Activated CD4-positive, alpha-beta T cell treated with anti-CD3 and anti-CD28 coated beads, Interleukin-2, amount 50 U/mL, for 4 hours (primary cell): ENCODE measurements at places on chromosomes 16 and 17.

- DNase-seq = no peak
These were observed 1.6 kb upstream of the DOC2B start for GRCh38 chr17:183021-183420.

DNA sequence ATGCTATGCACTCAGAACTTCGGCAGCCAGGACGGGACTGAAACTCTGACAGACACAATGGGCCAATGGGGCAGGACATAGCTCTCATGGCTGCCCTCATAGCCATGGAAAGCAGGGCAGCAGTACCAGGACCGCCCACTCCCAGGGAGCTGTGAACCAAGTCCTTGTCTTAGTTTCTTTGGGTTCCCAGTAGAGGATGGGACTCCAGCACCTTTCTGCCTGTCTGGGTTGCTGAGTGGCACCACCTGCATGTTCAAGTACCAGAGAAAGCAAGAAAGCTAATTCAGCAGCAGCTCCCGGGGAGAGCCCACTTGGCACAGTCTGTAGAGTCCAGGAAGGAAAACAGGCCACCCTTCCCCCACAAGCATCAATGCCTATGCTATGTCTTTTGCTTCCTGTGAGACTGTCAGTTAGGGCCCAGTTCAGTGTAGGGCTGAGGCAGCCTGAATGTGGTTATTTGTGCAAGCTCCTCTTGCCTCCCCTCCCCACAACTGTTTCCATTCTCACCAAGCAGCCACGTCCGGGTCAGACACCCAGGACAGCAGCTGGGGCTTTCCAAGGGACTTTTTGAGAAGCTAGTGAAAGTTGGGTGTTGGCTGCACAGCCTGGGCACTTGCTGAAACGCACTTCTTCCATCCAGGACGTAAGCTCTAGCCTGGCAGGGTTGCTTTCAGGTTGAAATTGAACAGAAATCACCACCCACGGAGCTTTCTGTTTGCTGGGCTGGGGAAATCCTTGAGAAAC is 7.8 kb downstream of the SUPT4H1 start:
- peak; percentile 86 for DNase-seq

GRCh38 chr16:21701271-21701670 is 37.5 kb downstream of the OTOA start:
- no peak for DNase-seq

GRCh38 chr16:88479793-88480760 is 27.0 kb downstream of the ZFPM1 start:
- DNase-seq = peak; percentile 52

- DNase-seq = no peak
These were observed 46.0 kb downstream of the BANP start for GRCh38 chr16:87996962-87997880.

GRCh38 chr17:65155622-65156021 is 18.5 kb downstream of the RGS9 start:
- DNase-seq = no peak

DNA sequence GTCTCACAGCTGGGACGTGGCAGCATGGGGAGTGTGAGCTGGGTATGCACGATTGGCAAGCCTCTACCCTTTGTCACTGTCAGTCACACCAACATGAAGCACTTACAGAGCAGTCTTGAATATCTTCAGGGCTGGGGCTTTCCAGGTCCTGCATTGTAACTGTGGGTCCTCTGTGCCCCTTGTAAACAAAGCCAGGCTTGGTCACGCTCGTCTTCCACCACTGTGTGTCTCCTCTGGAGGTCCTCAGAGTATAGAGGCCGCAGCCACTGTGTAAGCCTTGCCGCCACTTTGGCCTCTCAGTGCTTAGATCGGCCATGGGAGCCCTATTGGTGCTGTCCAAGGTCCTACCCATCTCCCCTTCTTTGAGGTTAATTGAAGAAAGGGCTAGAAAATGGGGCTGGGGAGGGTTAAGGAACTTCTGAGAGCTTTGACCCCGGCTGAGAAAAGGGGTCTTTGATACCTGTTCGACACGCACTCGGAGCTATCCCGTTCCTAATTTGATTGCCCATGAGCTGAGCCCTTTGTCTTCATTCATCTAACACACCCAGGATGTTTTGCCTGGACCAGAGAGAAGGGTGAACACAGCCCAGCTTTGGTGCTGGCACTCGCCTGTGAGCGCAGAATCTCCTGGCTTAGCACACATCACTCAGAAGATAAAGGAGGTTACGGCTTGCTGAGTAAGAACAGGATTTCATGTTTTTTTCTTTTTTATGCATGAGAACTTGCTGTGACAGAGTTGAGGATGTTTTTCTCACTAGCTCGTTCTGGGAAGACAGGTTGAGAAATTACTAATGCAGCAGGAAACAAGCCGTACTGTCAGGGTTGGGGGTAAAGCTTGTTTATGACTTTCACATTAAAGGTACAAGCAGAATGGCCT is 267.9 kb downstream of the CPPED1 start:
- no peak for DNase-seq

GRCh38 chr17:7281074-7281952 is at the start of gene SLC2A4:
Gene SLC2A4 (plus strand): TSS chr17:7281718. CDS start chr17:7281935, 217 bp downstream.
- DNase-seq = peak; percentile 87

DNA sequence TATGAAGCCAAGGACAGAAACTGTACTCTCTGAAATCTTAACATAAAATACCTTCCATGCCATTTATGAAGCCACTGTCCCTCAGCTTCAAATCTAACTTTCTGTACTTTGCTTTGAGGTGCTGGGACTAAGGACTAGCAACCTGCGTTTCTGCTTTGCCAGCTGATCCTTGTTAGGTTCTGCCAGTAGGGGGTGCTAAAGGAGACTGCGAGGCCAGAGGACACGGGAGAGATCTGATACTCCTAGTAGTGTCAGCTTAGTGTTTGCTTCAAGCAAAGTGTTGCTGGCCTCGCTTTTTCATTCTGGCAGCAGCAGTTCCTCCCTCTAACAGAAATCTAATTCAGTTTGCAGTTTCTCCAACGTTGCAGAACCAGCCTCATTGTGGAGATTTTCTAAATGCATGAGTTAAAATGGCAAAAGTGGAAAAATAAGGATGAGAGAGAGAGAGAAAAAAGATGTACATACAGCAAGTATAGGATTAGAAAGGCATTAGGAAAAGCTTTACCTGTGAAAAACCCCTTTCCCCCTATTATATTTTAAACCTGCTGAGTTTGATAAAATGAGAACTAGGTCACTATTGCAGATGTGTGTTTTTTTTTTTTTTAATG is 297.5 kb downstream of the CA10 start:
- DNase-seq = no peak

DNA sequence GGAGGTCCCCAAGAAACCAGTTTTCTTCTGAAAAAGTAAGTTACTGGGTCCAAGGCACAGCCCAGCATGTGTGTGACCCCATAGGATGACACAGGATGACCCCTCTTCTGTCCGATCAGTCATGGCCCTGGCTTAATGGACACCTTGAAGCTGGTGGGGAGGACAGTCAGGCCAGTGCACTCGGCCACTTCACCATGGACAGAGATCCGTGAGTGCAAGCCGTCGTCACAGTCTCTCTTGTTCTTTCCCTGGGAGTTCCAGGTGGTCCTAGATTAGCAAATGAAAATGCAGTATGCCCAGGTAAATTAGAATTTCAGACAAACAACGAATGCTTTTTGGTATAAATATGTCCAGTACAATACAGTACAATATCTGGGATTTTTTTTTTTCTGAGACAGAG is 1.4 kb upstream of the RNF222 start:
- no peak for DNase-seq

GRCh38 chr16:48076455-48077012 is 79.3 kb downstream of the ABCC12 start:
- DNase-seq = no peak

- no peak for DNase-seq
These were observed 173.6 kb downstream of the PHKB start for GRCh38 chr16:47634727-47635126.

DNA sequence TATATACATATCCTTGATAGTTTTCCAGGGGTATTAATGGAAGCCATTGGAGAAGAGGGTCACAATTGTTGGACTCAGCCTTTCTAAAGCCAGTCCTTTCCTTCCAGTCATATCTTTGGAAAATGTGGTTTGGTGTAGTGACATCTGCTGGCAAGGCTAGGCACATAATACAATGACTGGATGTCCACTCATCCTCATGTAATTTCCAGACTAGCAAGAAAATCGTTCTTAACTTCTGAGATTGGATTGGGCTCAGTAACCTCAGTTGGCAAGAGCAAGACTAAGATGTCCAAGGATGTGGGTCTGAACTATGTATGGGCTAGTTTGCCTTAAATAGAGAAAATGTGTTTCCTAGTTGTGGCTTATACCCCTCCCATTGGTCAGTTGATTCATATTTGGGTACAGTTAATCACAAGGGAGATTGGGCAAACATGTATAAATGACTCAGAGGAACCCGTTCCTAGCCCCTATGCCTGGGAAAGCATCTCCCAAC is 8.7 kb upstream of the KAT7 start:
- no peak for DNase-seq

DNA sequence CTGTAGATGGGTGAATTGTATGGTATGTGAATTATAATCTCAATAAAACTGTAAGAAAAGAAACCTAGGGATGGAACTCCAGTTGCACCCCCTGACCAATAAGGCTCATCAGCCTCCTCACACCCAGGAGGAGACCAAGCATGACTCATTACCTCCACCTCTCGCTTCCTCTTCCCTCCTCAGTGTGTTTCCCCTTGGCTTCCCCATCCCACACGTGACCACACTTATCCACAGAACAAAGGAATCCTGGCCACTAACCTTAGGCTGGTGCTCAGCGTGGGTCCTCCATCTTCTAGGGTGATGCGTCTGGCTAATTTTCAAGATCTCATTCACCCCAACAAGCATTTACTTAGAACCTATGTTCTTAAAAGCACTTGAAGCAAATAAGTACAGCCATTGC is 36.2 kb upstream of the MAP3K14 start:
- DNase-seq = no peak

- no peak for DNase-seq
These were observed 314.2 kb upstream of the CCL2 start for GRCh38 chr17:33940769-33941370.

GRCh38 chr16:3235856-3236669 is 1.1 kb upstream of the ZNF200 start:
- peak; percentile 42 for DNase-seq

DNA sequence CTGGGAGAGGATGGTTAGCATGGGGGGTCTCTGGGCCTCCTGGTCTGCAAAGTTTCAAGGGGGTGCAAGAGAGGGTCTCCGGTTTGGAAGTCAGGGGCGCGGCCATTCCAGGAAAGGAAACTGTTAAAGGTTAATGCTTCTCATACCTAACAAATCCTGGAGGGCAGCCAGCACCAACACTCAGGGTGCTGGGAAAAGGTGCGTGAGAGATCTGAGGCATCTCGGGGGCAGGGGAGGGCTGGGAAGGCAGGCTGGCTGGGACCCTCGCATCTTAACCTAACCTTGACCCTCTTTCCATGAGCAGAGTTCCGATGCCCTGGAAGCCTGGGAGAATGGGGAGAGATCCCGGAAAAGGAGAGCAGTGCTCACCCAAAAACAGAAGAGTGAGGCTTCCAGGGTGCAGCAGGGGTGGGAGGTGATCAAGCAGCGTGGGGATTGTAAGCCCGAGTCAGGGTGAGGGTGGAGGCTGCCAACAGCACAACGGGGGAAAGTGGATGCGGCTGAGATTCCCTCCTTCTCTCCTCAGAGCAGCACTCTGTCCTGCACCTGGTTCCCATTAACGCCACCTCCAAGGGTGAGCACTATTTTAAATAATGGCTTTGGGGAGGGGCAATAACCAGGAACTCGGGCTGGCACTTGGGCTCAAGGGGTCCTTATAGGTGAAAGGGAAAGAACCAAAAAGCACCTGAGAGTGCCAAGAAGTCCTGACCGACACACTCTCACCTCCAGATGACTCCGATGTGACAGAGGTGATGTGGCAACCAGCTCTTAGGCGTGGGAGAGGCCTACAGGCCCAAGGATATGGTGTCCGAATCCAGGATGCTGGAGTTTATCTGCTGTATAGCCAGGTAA is 996 bp downstream of the TNFSF13 start:
- no peak for DNase-seq

DNA sequence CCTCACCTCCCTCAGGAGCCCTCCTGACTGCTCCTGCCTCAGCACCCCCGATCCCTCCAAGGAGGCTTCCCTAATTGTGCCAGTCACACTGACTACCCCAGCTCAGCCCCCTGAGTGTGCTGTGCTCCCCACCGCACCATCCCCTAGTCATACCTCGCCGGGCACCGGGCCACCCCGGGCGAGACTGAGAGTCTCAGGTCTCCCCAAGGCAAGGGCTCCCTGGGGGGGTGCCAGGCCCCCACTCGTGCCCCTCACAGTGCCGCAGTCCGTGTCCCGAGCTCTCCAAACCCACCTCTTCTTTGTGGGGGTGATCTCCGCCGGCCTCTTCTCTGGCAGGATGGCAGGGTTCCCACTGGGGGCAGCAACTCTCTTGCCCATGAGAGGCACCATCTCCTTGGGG is 3.2 kb downstream of the TRPV3 start:
- DNase-seq = no peak

DNA sequence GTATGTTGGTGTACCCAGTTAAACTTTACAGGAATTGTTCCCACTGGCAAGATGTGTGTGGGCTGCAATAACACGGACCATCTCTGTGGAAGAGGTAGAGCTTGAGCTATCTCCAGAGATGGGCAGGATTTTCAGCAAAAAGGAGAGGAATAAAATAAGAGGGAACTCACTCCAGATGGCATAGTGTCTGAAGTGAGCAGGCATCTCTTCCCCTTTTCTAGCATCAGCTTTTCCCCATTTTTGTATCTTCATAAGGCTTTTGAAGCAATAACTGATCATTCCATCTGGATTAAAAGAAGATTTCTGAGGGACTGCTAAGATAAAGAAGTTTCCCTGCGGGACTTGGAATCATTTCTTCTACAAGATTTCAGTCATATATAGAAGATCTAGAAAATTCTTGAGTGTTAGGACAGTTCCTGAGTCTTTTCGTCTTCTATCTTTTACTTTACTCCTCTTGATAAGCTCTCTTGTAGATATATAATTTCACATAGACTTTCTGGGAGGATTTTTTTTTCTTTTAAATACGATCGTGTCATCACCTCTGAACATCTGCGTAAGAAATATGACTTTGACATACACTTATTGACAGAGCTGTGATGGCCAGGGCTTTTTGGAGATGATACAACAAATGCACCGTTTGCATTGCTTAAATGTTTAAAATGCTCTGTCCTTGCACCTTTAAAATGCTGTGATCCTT is 2.1 kb downstream of the CPD start:
- DNase-seq = no peak

DNA sequence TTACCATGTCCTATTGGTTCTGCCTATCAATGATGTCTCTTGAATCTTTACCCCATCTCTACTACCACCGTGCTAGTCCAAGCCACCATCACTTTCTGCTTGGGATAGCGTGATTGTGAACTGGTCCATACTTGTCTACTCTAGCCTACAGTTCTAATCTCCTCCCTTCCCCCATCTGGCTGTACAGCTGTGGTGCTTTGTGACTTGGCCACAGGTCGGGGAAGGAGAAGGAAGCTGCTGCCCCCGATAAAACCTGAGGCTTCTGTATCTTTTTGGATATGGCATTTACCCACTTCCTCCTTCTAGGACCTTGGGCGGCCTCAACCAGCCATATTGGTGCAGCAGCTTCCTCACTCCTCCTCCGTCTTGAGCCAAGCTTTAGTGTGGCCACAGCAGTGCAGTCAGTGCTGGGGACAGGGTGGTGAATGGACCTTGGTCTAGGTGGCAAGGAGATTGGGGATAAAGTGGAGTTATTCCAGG is 314 bp upstream of the ITGA2B start:
- DNase-seq = no peak

- DNase-seq = no peak
These were observed 255.1 kb downstream of the MAP2K6 start for GRCh38 chr17:69669441-69670178.
